ENCODE measurements at places on chromosomes 2 and 18.

- no peak for DNase-seq
Measured at GRCh38 chr18:74507097-74507881, 11.1 kb downstream of the CNDP2 start.

GRCh38 chr2:134226601-134227000 is 27.3 kb upstream of the MGAT5 start:
- no peak for DNase-seq

- DNase-seq, result no peak
Measured at GRCh38 chr2:54455131-54455562, 980 bp upstream of the SPTBN1 start.

- no peak for DNase-seq
Measured at GRCh38 chr2:33426666-33427231, 49.7 kb upstream of the RASGRP3 start.

DNA sequence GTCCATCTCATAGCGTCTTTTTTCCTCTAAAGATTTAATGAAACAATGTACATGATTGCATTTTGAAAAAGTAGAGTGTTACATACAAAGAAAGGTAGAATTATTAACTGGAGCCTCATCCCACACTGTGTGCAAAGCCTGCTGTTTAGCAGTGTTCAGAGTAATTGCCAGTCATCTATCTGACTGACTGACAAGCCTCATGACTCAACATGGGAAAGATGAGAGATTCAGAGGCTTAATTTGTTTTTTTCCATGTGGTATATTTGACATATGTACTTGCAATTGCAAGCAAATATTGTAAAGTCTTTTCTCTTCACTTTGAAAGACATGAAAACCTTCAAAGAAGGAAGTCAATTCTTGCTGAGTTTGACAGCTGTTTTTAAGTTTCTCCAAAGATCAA is 14.7 kb downstream of the PCARE start:
- no peak for DNase-seq

DNA sequence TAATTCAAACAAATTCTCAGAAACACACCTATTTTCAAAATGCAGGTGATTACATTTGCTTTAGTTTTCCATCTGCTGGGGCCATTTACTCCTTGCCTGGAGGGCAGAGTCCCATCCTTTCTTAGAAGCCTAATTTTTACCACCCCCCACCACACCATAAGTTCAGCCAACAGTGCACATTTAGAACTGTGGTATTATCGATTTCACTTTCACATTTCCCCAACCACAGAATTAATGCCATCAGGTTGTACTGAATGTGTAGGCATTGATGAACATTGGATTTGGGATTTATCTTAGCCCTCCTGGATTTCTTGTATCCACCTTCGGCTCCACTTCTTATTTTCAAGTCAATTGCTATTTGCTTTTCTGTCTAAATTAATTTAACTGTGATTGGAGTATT is 4.5 kb downstream of the SCYGR3 start:
- DNase-seq, result no peak

Measured in GM12891 (cell line).